Uterus (tissue), 4 donors: ENCODE measurements at places on chromosomes 7 and 10. TPM values are rescaled to one million over a fixed set of nuclear protein-coding genes. Genes with fewer than 3 reads are reported as not detected.

The ABCC2 gene
- total RNA-seq = 3.0 TPM

The EIF4EBP2 gene
- 50.9 TPM for total RNA-seq

The LDB3 gene
- total RNA-seq = 2.6 TPM

DNA sequence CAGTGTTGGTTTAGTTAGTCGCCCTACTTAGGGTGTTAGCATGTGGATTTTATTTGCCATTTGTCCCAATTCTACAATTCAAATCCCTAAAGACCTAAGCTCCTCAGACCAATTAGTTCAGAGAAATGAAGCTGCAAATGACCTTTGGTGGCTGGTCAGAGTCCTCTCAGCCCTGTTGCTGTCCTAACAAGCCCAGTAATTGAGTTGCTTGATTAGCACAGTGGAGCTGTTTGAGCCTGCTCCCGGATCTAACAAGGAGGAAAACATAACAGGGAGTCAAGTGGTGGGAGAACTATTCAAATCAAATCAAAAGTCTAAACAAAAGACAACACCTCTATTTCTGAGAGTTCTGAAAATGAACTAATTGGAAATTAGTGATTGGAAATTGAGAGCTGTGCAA lies 22.1 kb downstream of the ZDHHC6 start:
- H3K4me1 ChIP-seq = no peaks in the 10 kb centered on the region
- no peak overlapping the region for H3K4me3 ChIP-seq
- DNase-seq = no peak
- no peaks in the 10 kb centered on the region for H3K27me3 ChIP-seq
- no peaks in the 10 kb centered on the region for H3K36me3 ChIP-seq

GRCh38 chr10:75859141-75859540 lies 427.7 kb downstream of the LRMDA start:
- H3K4me3 ChIP-seq = no peak overlapping the region
- H3K27me3 ChIP-seq = no peaks in the 10 kb centered on the region
- no peaks in the 10 kb centered on the region for H3K36me3 ChIP-seq

The ARHGAP21 gene
- total RNA-seq = 91.8 TPM

DNA sequence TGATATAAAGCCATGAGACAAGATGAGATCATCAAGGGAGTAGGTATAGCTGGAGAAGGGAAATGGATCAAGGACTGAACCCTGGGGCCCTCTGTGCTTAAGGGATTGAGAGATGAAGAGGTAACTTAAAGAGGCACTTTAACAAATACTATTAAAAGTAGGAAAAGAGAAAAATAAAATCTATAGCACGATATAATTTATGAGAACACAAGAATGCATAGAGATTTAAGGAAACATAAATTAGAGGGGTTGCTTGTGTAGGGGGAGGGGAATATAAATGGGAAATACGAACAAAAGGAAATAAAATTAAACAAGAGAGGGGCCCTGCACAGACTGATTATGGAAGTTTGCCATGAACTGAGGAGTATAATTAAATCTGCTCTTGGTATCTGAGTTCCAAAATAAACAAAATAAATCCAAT lies 15.6 kb upstream of the LRRC17 start:
- no peaks in the 10 kb centered on the region for H3K27me3 ChIP-seq
- H3K4me3 ChIP-seq = no peak overlapping the region
- no peak for DNase-seq
- no peaks in the 10 kb centered on the region for H3K36me3 ChIP-seq
- peaks cover 5% of the 10 kb centered on the region for H3K4me1 ChIP-seq
- H3K27ac ChIP-seq = no peak overlapping the region

DNA sequence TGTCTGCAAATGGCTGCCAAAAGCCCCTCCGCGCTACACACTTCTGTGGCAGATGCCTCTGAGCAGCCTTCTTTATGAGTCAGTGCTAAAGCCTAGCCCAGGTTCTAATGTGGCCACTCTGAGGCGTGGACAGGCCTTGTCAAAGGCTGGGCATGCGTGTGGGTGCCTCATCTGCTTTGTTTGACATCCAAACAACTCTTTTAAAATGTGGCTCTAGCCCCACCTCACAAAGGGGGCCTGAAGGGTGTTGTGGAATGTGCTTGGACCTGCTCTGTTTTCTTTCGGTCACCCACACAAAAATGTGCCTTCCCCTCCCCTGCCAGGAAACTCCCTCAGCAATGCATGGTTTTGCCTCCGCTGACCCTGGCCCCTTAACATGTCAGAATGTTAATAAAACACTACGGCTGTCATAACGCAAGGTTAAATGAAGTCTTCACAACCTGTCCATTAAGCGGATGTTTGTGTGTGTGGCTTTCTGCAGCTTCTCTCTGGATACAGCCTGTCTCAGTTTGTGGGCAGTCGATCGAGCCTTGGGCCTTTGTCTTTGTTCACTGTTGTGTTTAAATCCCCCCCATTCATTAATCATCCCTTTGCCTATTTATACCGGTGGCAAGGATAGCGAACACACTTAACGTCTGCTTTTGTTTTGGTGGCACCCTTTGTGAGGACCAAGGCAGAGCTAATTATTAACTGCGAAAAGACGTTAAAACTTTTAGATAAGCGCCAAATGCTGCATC lies 718.9 kb downstream of the LRMDA start:
- H3K27ac ChIP-seq = peak overlapping the region; percentile 77
- peak; percentile 55 for DNase-seq

- no peak for DNase-seq
- no peaks in the 10 kb centered on the region for H3K27me3 ChIP-seq
- H3K4me1 ChIP-seq = no peaks in the 10 kb centered on the region
- no peaks in the 10 kb centered on the region for H3K36me3 ChIP-seq
Measured at GRCh38 chr7:5232874-5233273, 42.8 kb downstream of the WIPI2 start.

DNA sequence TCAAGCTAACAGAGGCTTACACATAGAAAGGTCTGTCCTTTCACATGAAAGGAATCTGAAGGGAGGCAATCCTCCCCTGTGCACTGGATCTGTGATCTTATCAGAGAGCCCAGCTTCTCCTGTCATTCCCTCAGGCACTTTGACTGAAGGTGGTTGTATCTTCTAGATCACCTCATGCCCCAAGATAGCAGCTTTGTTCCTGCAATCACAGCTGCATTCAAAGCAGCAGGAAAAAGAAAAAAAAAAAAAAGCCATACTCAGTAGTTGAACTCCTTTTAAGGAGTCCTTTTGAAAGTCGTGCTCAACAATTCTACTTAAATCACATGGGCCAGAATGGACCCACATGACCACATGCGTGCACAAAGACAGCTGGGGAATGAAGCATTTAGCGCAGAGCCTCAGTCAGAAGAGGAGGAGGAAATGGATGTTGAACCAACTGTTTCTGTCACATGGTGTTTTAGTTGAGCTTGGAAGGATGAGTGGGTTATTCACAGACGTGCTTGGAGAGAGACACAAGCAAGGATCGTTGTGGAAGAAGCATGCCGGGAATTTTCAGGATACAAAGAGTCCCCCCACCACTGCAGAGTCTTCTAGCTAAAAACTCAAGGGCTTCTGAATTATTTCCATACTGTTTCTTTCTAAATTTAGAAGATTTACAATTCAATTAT lies 13.0 kb upstream of the PFKP start:
- H3K36me3 ChIP-seq = no peaks in the 10 kb centered on the region
- H3K27me3 ChIP-seq = no peaks in the 10 kb centered on the region
- peaks cover 5% of the 10 kb centered on the region for H3K4me1 ChIP-seq
- peak overlapping the region; percentile 83 for H3K27ac ChIP-seq
- no peak overlapping the region for H3K4me3 ChIP-seq

- H3K4me1 ChIP-seq = no peaks in the 10 kb centered on the region
- no peaks in the 10 kb centered on the region for H3K27me3 ChIP-seq
- no peak overlapping the region for H3K4me3 ChIP-seq
- DNase-seq = no peak
Measured at GRCh38 chr10:7529638-7530037, 118.8 kb upstream of the SFMBT2 start.

GRCh38 chr10:17220652-17221100 lies 7.4 kb upstream of the VIM start:
- peaks cover 8% of the 10 kb centered on the region for H3K4me1 ChIP-seq
- H3K4me3 ChIP-seq = no peak overlapping the region
- H3K27ac ChIP-seq = no peak overlapping the region
- no peaks in the 10 kb centered on the region for H3K27me3 ChIP-seq

GRCh38 chr10:30155401-30155800 lies 96.0 kb upstream of the JCAD start:
- H3K27ac ChIP-seq = no peak overlapping the region
- H3K4me1 ChIP-seq = no peaks in the 10 kb centered on the region
- DNase-seq = peak; percentile 36
- H3K36me3 ChIP-seq = no peaks in the 10 kb centered on the region
- H3K4me3 ChIP-seq = no peak overlapping the region

- H3K4me3 ChIP-seq = no peak overlapping the region
- no peaks in the 10 kb centered on the region for H3K4me1 ChIP-seq
- H3K36me3 ChIP-seq = no peaks in the 10 kb centered on the region
- no peak for DNase-seq
- H3K27ac ChIP-seq = no peak overlapping the region
Measured at GRCh38 chr10:33638891-33639290, 304.4 kb upstream of the NRP1 start.

The RHOBTB1 gene
- 67.5 TPM for total RNA-seq

The FBXW4 gene
- 45.1 TPM for total RNA-seq

The LRRC18 gene
- 0.21 TPM for total RNA-seq

The CDK1 gene
- 98.9 TPM for total RNA-seq

The NKX1-2 gene
- total RNA-seq = not detected

DNA sequence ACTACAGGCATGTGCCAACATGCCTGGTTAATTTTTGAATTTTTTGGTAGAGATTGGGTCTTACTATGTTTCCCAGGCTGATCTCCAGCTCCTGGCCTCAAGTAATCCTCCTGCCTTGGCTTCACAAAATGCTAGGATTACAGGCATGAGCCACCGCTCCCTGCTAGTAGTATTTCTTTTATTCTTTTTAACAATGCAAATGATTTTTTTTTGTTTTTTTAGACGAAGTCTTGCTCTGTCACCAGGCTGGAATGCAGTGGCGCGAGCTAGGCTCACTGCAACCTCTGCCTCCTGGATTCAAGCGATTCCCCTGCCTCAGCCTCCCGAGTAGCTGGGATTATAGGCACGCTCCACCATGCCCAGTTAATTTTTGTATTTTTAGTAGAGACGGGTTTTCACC lies 58.1 kb downstream of the SVIL start:
- DNase-seq = no peak
- H3K27me3 ChIP-seq = no peaks in the 10 kb centered on the region
- no peaks in the 10 kb centered on the region for H3K4me1 ChIP-seq
- no peak overlapping the region for H3K27ac ChIP-seq

- no peak overlapping the region for H3K27ac ChIP-seq
- H3K36me3 ChIP-seq = no peaks in the 10 kb centered on the region
- no peak overlapping the region for H3K4me3 ChIP-seq
- no peaks in the 10 kb centered on the region for H3K4me1 ChIP-seq
- no peak for DNase-seq
Measured at GRCh38 chr7:95715274-95715673, 57.1 kb upstream of the DYNC1I1 start.

The HYAL4 gene
- total RNA-seq = not detected

The SYT15B gene
- 15.0 TPM for total RNA-seq

The STEAP1 gene
- 5.3 TPM for total RNA-seq

DNA sequence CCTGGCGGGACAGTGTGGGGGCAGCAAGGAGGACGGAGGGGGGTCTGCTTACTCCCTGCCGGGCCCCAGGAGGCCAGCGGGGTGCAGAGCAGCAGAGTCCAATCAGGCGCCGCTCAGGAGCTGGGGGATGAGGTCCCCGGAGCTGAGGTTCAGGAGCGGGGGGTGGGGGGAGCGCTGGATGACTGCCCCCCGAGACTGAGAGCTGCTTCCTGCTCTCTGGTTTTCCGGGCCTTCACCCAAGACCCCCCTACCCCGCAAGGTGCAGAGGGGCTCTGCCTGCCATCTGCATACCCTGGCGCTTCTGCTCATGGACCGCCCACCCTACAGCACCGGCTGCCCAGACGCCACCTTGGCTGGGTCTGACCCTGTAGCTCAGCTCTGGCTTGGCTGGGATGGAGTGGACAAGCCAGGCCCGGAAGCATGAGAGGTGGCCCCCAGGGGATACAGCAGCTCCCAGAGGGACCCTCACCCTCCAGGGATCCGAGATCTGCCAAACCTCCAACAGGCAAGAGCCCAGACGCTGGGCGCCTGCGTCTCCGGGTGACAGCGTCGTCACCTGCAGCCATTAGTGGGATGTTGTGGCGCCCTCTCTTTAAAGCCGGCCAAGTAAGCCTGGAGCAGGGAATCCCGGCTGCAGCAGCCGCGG lies 930 bp downstream of the KNDC1 start:
- no peaks in the 10 kb centered on the region for H3K36me3 ChIP-seq
- peak overlapping the region; percentile 75 for H3K4me3 ChIP-seq
- no peaks in the 10 kb centered on the region for H3K4me1 ChIP-seq
- no peaks in the 10 kb centered on the region for H3K27me3 ChIP-seq
- no peak overlapping the region for H3K27ac ChIP-seq

DNA sequence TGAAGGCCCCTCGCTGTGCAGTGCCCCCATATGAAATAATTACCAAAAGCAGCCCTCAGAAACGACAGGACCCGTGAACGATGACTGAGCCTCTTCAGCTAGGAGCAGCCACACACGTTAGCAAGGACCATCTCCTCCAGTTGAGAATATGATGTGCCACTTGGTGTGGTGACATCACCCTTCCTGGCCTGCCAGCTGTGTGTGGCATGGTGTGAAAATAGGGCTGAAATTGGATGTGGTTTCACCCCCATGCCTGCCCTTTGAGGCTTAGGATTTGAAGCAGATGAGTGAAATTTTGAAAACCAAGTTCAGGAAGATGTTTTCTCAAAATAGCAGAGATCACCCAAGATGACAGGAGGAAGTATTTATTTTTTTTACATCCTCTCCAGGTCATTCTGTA lies 49.1 kb upstream of the BTBD16 start:
- H3K4me1 ChIP-seq = no peaks in the 10 kb centered on the region
- H3K27ac ChIP-seq = no peak overlapping the region
- H3K27me3 ChIP-seq = no peaks in the 10 kb centered on the region
- no peak overlapping the region for H3K4me3 ChIP-seq
- DNase-seq = no peak

- H3K27me3 ChIP-seq = no peaks in the 10 kb centered on the region
- H3K4me1 ChIP-seq = no peaks in the 10 kb centered on the region
- no peaks in the 10 kb centered on the region for H3K36me3 ChIP-seq
- H3K27ac ChIP-seq = peak overlapping the region; percentile 65
- DNase-seq = peak; percentile 78
Measured at GRCh38 chr10:12419262-12419847, 70.0 kb downstream of the CAMK1D start.
